ENCODE measurements at places on chromosomes 5 and 9.

GRCh38 chr9:132768932-132769905 lies 99.0 kb downstream of the GTF3C4 start:
- peak; percentile 72 for DNase-seq

DNA sequence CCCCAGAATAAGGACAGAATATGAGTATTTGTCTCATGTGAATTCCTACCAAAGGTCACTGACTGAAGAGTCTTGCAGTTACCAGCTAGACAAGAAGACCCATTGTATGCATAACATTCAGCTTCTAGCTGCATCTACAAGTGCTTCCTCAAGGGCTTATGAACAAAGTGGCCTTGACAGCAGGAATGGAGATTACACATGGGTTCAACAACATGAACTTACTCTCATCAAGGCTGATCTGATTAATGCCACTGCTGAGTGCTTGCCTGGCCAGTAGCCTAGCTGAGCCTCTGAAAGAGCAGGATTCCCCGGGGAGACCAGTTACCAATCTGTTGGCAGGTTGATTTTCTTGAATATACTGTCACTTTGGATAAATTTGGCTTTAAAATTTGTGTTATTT lies 76.7 kb upstream of the CHD1 start:
- DNase-seq = no peak

GRCh38 chr5:12384005-12384404 lies 479.8 kb upstream of the CTNND2 start:
- DNase-seq = no peak

DNA sequence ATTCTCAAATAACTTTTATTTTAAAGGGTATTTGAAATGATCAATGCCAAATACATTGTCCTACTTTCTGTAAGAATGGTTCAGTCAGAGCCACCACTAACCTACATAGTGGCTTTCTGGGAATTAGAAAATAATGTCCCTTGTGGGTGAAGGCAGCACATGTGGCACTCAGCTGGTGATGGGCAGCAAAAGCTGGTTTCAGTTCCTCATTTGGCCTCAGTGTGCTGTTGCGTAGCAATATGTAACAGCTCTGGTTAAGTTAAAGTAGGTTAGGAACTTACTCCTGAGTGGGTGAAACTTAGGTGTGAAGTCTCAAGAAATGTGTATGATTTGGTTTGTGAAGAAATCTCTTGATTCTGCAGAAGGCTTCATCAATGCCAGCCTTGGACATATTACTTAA lies 99.6 kb upstream of the SPEF2 start:
- DNase-seq = peak; percentile 56

DNA sequence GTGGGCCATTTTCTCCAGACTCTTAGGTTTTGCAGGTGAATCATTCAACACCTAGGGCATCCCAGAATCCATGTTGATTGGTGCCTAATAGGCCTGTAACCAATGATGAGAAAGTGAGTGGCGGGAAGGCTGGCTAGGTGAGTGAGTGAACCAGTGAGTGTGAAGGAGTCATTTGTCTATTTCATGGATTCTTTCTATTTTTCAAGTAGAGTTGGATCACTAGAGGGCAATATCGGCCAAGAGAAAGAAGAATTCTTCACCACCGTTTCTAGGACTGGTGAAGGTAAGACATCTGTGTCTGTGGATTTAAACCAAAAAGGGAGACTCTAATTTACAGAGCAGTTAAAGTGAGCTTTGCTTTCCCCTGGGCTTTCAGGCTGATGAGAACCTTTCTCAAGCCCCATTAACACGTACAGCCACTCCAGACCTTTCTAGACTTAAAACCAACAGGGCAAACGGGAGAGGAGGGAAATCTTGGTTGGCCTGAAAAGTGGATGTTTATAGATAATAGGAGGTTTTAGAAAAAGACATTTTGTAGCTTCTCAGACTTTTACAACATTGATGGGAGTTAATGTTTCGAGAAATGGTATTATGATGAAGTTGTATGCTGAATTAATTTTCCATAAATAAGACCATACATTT lies 114.3 kb upstream of the IL12B start:
- DNase-seq = no peak

DNA sequence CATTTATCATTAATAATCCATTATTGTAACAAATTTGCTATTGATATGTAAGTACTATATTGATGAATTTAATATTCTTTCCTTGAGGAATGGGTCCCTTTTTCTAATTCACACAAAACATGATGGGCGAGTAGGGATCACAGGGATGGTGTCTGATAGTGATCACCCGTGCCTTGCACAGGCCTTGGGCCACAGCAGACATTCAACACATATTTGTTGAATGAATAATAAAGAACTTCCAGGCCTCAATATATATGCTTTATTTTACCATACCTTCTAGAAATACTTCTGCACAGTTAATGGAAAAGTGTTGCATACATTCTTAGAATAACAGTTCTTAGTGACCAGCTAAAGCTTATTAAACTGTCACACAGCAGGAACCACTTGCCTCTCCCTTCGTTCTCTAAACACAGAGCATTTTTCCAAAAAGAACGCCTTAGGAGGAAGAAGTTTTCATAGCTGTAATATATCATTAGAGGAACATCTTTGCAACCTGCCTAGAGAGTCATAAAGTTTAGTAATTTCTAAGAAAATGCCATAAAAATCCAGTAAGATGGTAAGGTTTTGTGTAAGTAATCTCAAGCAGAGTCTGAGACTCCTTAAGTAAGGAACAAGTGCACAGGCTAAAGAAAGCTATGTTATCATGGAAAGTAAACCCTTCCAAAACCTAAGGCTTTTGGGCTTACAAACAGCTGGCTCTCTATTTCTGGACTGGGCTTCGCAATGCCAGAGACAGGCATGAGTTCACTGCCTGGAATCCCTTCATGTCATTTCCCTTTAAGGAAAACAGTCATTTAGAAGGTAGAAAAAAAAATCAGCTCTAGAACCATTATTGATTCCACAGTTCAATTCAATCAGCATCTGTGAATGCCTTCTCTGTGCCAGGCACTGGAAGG lies 17.7 kb downstream of the TTLL11 start:
- DNase-seq = no peak

DNA sequence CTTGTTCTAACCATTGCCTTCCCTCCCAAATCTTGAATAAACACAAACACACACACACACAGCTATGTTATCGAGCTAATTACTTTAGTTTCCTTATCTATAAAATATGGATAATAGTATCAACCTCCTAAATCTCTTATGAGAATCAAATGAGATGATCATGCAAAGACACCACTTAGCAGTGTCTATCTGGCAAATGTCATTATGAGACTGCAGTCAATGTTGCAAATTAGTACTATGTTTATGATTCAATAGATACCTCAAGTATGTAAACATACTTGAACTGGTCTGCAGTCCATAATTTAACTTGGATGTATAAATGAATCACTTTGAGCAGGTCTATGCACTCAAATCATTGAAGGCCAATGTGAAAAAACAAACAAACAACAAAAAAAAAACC lies 22.2 kb upstream of the ERAP2 start:
- DNase-seq = no peak

DNA sequence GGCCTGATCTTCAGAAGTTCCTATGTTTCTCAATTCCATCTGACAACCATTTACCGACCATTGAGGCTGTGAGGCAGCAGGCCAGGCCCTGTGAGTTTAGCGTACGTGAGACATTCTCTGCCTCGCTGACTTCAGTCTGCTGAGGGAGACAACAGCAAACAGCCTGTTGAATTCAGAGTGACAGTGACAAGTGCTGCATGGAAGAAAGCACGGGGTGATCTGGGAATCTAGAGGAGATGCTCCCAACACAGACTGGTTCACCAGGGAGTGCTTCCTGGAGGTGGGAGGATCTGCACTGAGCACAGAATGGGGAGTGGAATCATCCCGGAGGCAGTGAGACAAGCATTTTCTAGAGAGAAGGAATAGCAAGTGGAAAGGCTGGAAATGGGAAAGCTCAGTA lies 10.0 kb upstream of the DDX41 start:
- no peak for DNase-seq

DNA sequence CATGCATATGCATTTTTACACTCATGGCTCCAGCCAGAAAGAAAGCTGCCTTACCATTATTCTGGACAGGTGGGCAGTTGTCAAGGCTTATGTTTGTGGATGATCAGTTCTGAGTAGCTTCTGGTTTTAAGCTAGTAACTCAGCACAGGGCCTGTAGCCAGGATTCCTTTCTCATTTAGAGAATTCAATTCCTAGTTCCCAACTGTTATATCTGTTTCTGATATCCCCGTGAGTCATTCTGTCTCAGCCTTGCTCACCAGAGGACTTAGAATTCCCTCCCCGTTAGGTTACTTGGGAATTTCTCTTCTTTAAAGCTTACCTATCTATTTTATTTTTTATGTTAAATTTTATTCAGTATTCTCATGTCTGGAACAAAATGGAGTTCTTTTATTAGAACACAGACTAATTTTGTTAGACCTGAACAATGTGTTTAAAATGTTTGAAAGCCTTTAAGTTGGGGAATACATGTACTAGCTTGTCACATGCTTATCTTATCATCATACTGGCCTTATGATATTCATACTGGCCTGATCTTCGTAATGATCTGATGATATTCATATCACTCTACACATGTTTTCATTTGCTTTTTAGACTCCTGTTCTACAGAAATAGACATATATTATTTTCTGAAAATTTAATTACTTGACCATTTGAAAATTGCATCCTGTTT lies 47.1 kb downstream of the CAST start:
- DNase-seq = no peak

DNA sequence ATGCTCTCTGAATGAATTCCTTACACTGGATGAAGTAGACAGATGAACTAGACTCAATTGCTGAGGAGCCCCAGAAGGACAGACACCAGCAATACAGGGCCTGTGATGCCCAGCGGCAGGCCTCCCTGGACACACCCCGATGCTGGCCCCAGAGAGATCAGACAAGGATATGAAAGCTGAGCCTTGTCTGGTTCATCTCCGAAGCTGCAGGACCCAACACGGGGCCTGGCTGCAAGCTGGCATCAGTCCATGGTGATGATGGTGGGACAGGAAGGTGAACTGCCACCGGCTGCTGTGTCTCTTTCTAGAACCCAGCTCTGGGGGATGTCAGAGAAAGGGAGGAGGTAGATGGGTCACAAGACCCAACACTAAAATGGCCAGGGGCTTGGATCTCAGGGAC lies 104.0 kb upstream of the LMX1B start:
- DNase-seq = no peak

DNA sequence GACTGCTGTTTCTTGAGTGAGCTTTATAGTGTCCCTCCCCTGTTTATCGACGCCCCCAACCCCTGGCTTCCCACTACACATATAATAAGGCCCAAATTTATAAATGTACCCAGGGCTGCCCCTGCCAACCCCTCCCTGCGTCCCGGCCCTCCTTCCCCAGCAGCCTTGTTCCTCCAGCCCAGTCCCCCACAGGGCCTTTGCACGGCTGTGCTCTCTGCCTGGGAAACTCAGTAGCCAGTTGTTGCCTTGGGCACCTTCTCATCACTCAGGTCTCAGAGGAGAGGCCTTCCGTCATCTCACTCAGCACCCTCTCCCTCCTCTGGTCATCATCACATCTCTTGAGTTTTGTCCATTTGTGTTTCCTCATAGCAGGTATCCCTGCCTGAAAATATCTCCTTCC lies 15.8 kb upstream of the UNC5A start:
- no peak for DNase-seq

DNA sequence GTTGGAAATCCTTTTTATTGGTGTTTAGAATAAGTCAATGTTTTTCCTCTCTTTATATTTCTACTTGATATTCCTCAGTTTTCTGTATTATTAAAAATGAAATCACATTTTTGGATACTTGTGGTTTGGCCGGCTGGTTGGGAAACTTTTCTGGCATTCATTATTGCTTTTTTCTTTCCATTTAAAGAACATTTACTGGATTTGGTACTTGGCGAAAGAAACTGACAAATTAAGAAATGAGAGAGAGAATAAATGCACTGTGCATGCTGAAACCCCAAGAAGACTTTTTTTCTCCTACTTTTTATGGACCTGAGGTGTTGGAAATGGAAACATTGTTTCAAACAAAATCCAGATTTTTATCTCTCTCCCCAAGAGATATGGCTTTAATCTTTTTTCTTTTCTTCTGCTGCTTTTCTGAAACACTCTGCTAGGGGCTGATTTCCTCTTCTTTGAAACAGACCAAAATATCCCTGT lies 128.4 kb downstream of the SNX18 start:
- DNase-seq = no peak

DNA sequence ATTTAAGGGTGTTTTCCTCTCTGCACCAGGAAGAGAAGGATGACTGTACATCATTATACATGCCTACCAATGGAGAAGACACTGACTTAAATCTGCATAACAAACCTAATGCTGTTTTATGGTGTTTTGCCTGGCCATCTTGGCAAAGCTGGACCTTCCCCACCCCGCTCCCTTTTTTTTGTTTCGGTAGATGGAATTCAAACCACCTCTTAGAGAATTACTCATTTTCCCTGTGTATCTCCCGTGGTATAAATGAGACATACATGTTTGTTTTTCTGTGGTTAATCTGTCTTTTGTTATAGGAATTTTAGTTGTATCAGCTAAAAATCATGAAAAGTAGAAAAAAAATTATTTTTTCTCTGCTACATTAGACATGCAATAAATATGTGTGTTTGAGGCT lies 28.8 kb downstream of the IL12B start:
- DNase-seq = no peak

GRCh38 chr9:506281-506680 lies 291.6 kb downstream of the DOCK8 start:
- no peak for DNase-seq

GRCh38 chr9:89478821-89479668 lies 18.9 kb downstream of the SEMA4D start:
- DNase-seq = no peak

DNA sequence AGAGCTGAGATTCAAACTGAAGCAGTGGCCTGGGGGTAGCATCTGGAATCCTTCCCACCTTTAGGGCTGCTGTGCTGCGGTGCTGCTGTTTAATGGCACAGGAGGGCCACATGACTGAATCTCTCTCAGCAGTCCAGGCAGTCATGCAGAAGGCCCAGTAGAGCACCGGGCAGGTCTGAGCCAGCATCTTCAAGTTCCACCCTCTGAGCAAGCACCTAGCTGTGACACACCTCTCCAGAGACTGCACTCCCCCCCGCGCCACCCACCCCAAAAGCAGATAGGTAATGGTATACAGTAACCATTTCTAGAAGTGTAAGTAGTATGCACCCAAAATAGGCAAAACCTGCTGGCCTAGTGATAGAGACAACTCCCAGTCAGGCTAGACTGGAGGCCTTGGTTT lies 8.2 kb downstream of the IL4 start:
- DNase-seq = no peak

GRCh38 chr9:93288891-93289883 lies 105.2 kb downstream of the WNK2 start:
- no peak for DNase-seq
